Activated naive CD4-positive, alpha-beta T cell treated with anti-CD3 and anti-CD28 coated beads, Interleukin-2, amount 50 U/mL, for 72 hours (primary cell): ENCODE measurements at places on chromosomes 16 and 17.

DNA sequence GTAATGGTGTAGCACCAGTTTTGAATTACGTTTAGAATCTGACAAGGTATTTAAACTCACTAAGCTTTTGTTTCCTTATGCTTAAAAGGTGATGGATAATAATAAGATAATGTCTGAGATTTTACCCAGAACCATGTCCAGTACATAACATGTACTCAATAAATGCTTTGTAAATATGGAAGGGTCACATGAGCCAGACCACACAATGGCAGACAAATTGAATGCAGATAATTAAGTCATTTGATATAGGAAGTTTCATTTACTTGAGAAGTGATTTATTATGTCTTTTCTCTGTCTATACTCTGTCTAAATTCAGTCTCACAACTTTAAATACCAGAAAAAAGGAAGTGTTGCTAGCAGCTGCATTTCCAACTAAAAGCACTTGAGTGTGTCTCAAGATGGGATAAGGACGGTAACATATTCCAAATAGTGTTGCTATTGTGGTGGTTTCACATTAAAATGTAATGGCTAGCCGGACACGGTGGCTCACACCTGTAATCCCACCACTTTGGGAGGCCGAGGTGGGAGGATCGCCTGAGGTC, 52.5 kb upstream of the DHX40 start:
- no peak for DNase-seq

GRCh38 chr16:55257966-55258613, 65.9 kb upstream of the IRX6 start:
- peak; percentile 68 for DNase-seq

DNA sequence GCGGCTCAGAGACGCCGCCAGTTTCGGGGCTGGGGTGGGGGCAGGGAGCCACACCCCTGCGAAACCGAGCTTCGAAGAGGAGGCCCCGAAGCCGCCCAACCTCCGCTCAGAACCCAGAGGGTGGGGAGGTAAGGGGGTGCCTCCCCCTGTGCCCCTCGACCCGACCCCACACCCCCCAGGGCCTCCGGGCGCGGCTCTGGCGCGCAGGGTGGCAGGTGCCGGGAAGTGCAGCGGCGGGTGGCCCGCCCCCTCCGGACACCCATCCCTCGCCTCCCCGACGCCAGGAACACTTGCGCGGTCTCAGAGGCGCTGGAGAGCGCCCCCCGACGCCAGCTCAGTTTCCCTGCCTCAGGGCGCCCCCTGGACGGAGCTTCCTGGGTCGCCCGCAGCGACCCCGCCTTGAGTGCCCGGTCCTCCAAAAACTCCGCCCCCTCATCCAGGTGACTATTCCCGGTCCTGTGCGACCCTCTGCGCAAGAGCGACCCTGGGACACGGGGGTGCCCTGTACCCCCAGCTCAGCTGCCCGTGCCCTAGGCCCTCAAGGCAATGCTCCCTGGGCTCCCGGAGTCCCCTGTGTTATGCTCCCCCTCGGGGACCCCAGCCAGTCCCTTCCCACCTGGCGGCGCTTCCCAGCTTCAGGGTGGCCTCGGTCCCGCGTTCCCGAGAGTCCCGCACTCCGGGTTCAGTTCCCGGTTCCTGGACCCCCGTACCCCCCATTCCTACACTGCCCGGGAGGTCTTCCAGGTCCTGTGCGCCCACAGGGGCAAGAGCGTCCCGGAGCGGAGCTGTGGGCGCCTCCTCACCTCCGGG, 562 bp downstream of the PPL start:
- no peak for DNase-seq

DNA sequence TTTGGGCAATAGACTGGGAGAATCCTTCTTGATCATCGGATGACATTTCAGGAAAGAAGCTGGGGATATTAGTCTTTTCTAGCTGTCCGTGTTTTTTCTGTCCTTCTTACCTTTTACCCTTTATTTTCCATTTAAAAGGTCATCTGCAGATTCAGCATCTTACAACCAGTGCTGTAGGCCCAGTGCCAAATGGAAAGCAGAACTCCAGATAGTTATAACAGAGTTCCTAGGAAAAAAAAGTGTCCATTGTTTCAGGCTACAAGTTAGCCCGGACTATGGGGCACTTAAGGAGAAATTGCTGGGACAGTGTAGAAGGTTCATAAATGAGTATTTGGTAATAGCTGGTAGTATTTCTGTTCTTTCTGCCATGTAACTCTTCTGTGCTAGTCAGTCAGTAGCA, 28.4 kb downstream of the LDHD start:
- no peak for DNase-seq

DNA sequence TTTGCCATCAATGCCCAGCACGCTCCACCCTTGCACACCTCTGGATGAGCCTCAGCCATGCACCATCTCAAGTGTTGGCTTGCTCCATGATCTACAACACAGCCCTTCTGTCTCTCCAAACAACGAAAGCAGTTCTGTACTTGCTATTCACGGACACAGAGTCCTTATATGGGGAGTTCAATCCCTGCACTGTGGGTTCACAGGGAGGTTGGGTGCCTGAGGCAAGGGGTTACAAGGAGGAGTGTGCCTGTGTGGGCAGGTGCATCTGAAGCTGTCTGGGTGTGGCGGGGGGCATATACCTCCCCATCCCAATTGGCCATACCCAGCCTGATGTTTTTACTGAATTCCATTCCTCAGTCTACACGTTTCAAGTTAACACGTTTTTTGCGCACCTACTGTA, 5.6 kb downstream of the RUNDC3A start:
- no peak for DNase-seq

GRCh38 chr17:14303343-14304221, 2.7 kb downstream of the HS3ST3B1 start:
- DNase-seq = peak; percentile 65

- no peak for DNase-seq
These were observed 330.6 kb upstream of the C16orf82 start for GRCh38 chr16:26736084-26736483.

DNA sequence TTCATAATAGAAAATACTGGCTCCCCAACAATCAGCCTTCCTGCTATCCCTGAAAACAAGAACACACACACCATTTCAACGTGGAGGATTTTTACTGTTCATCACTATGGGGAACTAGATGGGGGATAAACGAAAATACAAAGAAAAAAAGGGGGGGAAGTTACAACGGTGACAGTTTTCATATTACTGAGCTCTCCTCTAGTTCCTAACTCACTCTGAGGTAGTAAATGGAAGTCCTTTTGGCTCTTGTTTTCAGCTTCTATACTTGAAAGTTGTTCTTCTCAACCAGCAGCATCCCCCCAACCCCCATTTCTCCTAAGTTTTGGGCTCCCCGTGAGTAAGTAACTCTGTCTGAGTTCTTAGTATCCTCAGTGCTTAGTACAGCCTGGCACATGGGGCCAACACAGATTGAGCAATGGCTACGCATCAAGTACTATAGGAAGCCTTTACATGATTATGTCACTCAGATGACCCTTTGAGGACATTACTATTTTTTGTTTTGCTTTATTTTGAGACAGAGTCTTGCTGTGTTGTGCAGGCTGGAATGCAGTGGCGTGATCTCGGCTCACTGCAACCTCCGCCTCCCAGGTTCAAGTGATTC, 4.2 kb upstream of the CORO7 start:
- no peak for DNase-seq

DNA sequence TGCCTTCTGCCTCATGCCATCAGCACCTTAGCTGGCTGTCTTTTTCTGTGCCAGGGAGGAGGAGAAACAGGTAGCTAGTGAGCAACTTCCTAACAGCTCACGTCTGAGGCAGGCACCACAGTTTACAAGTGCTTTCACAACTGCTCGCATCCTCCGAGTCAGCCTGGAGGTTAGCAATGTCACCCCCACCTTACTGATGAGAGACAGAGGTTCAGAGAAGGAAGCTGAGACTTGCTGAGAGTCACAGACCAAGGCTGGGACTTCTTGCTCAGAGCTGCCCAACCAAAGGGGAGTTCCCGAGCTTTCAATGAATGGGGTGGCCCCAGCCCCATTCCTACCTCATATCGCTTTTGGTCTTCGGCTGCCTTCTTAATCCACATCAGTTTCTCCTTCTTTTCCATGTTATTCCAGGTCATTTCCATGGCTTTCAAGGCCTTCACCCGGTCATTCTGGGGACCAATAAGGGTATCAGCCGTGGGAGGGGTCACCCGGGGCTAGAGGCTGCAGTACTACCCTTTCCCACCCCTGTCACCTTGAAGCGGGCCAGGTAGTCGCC, 9.6 kb downstream of the UBTF start:
- DNase-seq = peak; percentile 45

GRCh38 chr17:1275962-1276736, 3.3 kb upstream of the TRARG1 start:
- DNase-seq = peak; percentile 75

GRCh38 chr17:21066394-21066793, 23.6 kb upstream of the USP22 start:
- DNase-seq = no peak

- no peak for DNase-seq
These were observed 10.1 kb upstream of the SLC25A39 start for GRCh38 chr17:44334727-44335126.

DNA sequence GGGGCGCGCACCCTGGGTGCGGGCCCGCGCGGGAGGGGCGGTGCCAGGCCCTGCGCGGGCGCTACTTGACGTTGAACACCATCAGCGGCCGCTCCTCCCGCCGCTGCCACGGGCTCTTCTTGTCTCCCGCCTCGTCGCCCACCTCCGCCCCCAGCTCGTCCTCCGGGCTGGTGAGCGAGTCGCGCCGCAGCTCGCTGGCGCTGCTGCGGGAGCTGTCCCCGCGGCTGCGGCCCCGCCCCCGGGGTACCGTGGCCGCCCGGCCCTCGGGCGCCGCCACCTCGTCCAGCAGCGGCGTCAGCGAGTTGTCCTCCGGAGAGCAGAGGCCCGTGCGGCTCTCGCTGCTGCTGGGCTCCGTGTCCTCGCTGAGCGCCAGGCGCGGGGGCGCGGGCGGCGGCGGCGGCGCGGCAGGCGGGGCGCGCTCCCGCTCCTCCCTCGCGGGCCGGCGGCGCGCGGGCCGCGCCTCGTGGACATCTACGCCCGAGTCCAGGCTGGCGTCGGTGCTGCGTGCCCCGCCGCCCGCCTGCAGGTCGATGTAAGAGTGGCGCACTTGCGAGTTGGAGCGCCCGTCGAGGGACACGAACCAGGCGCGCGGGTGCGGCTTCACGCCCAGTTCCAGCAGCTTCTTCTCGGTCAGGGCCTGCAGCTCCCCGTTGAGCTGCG, 8.7 kb downstream of the GRN start:
- DNase-seq = no peak
